ENCODE measurements at places on chromosomes 7 and 10. TPM values are rescaled to one million over a fixed set of nuclear protein-coding genes. Genes with fewer than 3 reads are reported as not detected.

The GNG11 gene
- 6.1 TPM for total RNA-seq

The RALA gene
- total RNA-seq: 15.8 TPM

The CLRN3 gene
- not detected for total RNA-seq

The ADIRF gene
- total RNA-seq: 2.3 TPM

- no peak overlapping the region for H3K27ac ChIP-seq
- DNase-seq: peak; percentile 45
- H3K36me3 ChIP-seq: peaks cover 1% of the 10 kb centered on the region
- no peaks in the 10 kb centered on the region for H3K4me1 ChIP-seq
- no peak overlapping the region for H3K4me3 ChIP-seq
Observed at GRCh38 chr7:112001091-112001826, 204.9 kb downstream of the DOCK4 start.

- H3K27me3 ChIP-seq: no peaks in the 10 kb centered on the region
- H3K27ac ChIP-seq: no peak overlapping the region
- no peaks in the 10 kb centered on the region for H3K4me1 ChIP-seq
- H3K4me3 ChIP-seq: no peak overlapping the region
- no peaks in the 10 kb centered on the region for H3K36me3 ChIP-seq
Observed at GRCh38 chr7:29639386-29639785, 75.8 kb downstream of the PRR15 start.

DNA sequence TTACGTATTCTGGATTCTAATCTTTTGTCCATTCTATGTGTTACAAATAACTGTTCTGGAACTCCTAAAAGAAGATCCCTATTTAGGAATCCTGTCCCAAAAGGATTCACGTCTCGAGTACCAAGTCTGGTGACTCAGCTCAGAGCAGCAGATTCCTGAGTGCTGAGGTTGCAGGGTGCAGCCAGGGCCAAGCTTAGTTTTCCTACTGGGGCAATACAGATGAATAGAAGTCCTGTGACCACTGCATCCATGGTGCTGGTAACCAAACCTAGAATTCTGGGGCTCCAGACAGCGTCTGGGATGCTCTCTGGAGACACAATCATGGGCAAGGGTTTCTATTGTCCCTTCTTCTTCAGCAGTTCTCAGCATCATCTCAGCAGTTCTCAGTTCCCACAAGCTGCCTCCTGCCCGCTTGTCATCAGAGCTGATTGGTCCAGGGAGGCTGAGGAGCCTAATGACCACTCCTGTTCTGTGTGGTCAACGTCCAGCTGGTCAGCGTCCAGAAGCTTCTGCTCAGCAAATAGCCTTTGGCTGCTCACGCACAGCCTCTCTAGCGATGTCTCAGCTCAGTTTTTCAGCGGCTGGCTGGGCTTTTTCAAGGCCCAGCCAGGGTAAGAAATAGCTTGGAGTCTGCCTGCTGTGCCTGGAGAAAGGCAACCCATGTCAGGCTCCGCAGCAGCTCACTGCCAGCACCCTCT, 50.4 kb upstream of the C7orf33 start:
- no peaks in the 10 kb centered on the region for H3K27me3 ChIP-seq
- H3K4me3 ChIP-seq: no peak overlapping the region
- H3K36me3 ChIP-seq: no peaks in the 10 kb centered on the region
- peak; percentile 59 for DNase-seq
- H3K27ac ChIP-seq: no peak overlapping the region

DNA sequence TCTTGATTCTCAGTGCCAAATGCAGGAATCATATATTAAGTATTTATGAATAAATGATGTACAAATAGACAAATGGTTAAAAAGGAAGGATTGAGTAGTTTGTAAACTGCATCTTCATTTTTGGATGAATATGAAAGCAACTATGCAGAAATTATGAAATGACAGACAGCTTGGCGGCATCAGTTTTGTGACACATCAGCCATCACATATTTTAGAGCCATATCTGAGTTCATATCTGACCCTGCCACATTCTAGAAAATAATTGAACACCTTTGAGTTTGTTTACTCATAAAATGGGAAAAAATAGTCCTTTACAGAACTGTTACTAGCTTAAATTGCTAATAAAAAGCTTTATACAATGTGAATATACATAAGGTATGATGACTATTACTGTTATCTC, 448.2 kb downstream of the KIF20B start:
- no peak overlapping the region for H3K27ac ChIP-seq
- no peak overlapping the region for H3K4me3 ChIP-seq
- no peaks in the 10 kb centered on the region for H3K4me1 ChIP-seq

DNA sequence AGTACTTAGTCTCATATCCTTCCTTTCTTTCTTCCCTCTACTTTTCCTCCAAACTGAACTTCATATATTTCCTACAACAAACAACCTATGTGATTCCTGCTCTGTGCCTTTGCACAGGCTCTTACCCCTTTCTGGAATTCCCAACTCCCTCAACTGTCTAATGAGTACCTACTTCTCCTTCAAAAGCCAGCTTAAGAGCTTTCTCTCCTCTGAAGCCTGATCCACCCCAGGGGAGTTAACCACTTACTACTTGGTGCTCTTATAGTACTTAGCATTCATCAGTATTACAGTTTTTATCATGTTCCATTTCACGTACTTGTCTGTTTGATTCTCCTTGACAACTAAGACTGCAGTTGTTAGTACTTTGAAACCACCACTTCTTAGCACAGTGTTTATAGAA, 246.1 kb downstream of the LRRTM3 start:
- H3K36me3 ChIP-seq: no peaks in the 10 kb centered on the region
- no peaks in the 10 kb centered on the region for H3K4me1 ChIP-seq
- H3K27me3 ChIP-seq: no peaks in the 10 kb centered on the region
- no peak overlapping the region for H3K4me3 ChIP-seq
- no peak for DNase-seq

The FEZF1 gene
- total RNA-seq: not detected

DNA sequence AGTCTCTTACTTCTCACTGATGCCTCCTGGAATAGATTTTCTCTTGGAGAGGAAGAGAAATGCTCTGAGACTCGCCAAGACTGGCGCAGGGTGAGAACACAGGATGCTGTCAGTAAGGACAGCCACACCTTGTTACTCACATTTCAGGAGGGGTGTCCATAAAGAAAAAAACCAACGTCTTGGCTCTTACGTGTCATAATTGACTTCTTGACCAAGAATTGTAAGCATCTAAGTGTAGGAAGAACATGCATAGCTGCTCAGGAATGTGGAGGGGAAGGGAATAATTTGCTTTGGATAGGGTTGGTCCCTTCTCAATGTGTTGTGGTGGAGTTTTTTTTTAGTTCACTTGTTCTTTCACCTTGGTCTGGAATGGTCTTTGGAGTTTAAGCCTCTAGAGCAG, 43.8 kb upstream of the ZNF438 start:
- H3K27ac ChIP-seq: peak overlapping the region; percentile 2
- H3K4me1 ChIP-seq: peaks cover 15% of the 10 kb centered on the region
- H3K27me3 ChIP-seq: no peaks in the 10 kb centered on the region
- peak; percentile 96 for DNase-seq
- H3K4me3 ChIP-seq: no peak overlapping the region

Measured in IMR-90 (cell line).